ENCODE measurements at places on chromosomes 2 and 18.

DNA sequence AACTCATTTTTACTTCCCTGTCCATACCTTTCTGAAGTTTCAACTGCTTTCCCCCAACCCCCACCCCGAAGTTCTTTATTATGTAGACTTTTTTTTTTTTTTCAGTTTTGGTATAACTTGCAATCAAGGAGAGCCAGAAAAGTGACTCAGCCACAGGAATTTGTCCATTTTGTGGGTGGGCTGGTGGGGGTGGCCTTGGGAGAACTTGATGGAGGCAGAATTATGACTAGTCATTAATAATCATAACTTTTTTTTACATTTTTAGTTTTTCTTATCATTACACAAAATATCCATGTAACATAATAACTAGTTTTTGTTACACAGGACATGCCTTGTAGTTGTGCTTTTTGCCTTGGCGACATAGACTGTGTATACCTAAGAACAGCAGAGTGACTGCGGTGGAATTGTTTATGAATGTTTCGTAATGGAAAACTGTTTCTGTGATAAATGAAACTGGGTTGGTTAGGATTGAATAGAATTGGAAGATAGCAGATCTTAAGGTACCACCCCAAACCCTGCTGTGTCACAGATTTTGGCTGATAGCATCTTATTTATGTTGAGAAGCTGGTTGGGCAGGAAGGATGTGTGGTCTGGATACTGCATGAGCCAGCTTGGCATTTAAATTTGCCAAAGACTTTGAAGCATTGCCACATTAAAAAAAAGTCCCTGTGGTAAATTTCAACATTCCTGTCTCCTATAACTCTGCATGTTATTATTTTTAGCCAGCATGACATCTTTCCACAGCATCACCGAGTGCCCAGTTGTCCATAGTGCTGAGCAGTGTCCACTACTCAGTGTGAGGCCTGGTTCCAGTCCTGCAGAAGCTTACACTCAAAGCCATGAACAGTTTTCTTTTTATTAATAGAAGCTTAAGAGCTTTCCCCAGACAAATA, 30.7 kb downstream of the LYPD6B start:
- DNase-seq: no peak

DNA sequence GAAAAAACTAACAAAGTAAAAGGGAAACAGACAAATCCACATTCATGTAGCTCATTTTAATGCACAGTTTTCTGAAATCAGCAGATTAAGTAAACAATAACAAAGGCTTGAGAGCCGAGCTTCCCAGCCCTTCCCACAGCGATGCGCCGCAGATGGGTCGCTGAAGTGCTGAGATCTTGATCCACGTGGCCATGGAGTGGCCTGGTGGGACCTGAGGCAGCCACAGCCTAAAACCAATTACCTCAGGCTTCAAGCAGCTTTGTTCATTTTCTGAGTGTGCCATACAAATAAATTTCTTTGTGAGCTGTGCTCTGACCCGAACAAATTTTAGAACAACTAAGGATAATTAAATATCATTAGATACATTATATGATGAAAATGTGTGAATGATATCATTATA, 25.6 kb upstream of the CYRIA start:
- DNase-seq: no peak

DNA sequence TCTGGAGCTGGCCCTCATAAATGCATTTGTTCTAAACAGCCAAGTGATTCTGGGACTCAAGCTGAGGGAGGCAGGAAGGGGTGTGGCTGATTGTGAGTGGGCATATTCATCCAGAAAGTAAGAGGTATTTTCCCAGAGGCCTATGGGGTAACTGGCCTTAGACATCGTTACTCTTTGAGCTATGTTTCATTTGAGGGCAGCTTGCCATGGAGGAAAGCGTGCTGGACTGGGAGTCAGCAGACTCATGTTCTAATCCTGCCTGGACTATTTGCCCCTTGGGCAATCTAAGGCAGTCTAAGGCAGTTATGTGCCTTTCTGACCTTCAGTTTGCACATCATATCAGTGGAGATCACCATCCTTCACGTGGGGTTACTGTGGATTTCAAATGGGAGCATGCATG, 93.5 kb upstream of the SLC14A2 start:
- no peak for DNase-seq

DNA sequence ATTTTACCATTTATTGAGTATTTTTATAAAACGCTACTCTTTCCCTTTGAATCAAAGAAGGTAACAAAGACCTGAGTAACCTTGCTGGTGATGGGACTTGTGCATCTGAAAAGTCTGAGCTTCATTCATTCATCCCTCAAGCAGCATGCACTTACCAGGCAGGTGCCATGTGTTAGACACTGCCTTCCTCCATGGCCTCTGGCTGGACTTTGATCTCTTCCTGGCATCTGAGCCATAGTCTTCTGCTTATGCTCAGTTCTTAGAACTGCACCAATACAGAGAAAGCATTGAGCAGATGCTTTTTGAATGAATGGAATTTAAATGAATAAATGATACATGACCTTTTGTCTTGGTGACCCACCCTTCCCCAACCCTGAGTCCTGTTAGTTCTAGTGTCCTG, 251.4 kb upstream of the COPS8 start:
- DNase-seq: no peak

DNA sequence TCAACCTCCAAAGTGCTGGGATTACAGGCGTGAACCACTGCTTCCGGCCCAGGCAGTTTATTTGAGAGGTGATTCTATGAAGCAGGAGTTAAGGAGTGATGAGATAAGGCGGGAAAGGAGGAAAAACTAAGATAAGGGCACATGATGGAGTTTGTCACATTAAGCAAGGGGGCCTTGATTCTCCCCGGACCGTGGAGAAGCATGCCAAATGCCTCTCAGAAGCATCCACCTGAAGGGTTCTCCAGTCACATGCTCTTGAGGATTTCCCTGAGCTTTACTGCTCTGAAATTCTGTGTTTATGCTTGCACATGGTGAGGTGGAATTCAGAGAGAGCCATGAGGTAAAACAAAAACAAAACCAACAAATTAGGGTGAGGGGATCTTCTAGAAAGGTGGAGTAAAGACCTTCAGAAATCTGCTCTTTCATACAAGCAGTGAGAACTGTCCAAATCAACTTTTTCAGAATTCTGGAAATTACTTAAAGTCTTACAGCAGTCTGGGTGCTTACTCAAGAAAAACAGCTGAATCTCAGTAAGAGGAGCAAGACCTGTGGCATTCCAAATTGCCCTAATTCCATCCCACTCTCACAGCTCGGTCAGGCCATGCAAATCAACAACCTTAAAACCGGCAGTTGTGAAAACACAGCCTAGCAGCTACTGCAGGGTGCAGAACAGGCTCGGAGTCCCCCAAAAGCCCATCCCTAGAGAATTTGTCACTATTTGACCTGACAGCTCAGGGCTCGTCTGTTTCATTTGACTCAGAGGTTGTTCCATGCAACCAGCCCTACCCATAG, 69.1 kb upstream of the CTLA4 start:
- no peak for DNase-seq

DNA sequence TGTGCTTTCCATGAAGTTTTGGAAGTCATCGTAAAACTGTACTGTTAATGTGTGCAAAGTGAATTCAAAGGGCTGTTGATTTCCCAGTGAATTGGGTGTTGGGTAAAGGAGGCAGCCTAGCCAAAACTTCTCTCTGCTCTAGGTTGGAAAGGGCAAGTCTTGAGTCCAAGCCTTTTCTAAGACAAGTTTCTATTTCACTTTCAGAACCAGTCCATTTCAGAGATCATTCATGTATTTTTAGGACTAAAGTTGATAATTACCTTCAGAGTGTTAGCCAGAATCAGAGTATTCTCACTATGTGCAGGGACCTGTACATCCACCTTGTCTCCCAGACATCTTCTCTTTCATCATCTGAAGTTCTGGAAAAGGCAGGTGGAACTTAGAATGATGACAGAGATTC, 636.1 kb upstream of the KLHL29 start:
- DNase-seq: no peak

DNA sequence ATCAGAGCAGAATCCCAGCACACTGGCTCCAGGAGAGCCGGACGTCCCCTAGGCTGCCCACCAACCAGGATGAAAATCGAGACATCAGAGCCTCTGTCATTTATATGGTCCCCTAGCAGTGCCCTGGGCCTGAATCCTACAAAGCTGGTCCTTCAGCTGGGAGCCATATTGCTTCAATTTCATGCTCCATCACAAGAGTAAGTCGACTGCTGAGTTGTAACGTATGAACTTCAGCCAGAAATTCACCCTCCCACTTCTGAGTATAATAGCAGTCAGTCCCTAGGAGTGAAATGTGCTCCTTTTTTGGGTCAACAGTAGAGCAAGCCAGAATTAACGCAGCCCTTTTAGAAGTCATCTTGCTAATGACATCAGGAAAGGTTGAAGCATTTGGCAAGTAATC, 126.4 kb downstream of the CCBE1 start:
- DNase-seq: no peak

GRCh38 chr2:221350616-221351015, 221.5 kb downstream of the EPHA4 start:
- no peak for DNase-seq

GRCh38 chr2:193690572-193690971, 1495.8 kb upstream of the TMEFF2 start:
- DNase-seq: no peak

DNA sequence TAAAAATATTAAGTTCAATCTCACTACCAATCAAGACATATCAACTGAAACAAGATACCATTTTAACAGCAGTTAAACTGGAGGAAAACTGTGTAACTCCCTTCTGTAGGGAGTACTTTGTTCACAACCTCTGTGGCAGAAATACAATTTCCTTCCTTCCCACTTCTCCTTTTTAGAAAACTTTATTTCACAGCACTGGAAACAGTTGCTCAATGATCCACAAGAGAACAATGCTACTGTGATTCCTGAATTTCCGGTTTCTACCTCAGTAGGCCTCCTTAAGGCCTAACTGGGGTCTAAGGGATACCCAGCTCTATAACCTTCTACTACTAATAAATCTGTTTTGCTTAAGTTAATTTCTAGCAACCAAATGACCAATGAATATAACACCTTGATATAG, 14.1 kb downstream of the TLK1 start:
- no peak for DNase-seq

GRCh38 chr2:174893018-174893417, 112.2 kb downstream of the CHN1 start:
- no peak for DNase-seq

GRCh38 chr2:3513026-3513810, 6.1 kb downstream of the ADI1 start:
- DNase-seq: no peak

DNA sequence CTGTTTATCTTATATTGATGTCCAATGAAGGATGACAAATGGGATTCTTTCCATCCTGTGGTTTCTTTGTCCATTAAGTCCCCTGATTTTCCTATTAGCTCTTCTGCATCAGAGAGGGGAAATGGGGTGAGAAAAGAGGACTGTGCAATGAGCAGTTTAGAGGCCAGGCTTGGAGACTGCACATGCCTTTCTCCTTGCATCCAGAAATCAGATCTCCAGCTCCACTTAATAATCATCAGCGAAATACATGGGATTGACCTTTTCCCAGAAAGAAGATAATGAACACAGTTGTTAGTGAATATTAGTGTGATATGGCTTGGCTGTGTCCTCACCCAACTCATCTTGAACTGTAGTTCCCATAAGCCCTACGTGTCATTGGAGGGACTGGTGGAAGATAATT, 697.4 kb downstream of the CBLN2 start:
- DNase-seq: no peak

DNA sequence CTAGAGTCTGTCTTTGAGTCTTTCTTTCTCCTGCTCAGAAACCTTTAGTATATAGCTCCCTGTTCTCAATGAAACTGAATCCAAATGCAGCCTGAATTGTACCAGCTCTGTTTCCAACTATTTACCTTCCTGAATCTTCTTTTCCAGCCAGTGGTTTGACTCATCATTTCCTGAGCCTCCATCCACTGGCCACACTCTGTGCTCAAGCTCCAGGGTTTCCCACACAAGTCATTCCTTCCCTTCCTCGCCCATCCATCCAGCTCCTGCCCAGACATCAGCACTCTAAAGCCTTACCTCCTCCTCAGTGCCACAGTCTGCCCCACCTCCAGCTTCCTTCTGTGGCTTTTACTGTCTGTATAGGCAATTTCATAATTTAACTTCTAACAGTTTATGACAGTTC, 233.6 kb upstream of the RASGRP3 start:
- no peak for DNase-seq

DNA sequence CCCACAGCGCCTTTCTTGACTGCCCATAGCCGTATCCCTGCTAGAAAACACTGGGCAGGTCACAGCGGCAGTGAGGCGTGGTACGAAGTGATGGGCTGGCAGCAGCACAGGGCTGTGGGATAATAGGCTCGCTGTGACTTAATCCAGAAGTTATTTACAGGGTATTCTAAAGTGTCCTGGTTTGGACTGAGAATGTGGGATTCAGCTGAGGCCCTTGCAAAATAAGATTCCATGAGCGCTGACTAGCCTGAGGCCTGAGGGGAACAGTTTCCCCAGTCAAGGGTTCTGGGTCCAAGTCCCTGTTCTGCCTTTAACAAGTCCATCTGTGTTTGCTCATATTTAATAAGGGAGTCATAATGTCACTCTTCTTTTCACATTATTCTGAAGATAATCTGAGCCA, 34.6 kb downstream of the SETBP1 start:
- DNase-seq: no peak
